Mucosa of descending colon (tissue), 3 donors: ENCODE measurements at places on chromosomes 5 and 9.

DNA sequence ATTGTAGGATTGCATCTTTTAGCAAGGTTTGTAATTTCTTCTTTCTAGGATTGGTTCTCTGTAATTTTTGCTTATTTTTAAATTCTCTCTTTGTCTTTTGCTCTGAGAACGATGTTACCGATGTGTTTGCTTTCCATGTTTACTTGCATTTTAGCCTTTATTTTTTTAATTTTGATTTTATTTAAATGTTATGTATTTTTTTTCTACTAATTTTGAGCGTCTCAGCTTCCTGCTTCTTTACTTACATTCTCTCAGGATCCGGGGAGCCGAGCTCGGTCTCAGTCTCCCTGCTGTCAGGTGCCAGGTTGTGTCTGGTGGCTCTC, 20.9 kb downstream of the ANXA2R start:
- no peak for DNase-seq

DNA sequence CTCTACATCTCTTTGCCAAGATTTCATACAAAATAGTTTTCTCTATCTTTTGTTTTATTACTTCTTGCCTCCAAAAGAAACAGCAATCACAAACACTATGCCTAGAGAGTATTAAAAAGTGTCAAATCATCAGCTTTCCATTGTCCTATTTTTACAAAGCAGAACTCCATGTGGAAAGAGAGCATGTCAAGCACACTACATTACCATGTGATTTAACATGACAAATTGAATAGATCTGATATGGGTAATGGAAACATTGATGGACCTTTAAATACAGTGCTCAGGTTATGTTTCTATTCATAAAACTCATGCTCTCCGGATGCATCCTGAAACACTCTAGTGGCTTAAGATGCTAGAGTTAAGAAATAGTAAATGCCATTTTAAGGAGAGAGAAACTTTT, 791.4 kb upstream of the CTNND2 start:
- DNase-seq, result no peak

- peak; percentile 47 for DNase-seq
These were observed 49.5 kb downstream of the SEMA4D start for GRCh38 chr9:89448381-89448780.

DNA sequence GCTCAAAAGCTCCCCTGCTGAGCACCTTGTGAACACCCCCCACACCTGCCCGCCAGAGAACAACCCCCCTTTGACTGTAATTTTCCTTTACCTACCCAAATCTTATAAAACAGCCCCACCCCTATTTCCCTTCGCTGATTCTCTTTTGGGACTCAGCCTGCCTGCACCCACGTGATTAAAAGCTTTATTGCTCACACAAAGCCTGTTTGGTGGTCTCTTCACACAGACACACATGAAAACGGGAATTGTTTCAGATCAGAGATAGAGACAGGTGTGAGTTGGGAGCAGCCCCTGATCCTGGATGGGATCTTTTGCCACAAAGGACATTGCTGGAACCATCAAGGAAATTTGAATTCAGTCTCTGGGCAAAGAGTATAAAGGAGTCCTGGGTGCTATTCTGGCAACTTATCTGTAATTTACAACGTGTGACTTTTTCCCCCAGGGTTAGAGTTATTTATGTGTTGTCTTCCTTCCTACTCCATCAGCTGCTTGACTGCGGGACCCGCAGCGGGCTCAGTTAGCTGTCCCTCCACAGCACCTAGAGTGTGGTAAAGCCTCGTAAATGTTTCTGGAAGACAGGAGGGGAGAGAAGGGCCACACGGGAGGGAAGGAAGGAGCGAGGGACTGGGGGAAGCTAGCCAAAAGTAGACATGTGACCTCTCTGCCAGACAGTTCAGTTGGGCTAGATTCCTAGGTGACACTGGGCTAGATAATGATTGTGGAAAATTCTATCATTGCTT, 437.0 kb downstream of the ZNF608 start:
- DNase-seq, result no peak

DNA sequence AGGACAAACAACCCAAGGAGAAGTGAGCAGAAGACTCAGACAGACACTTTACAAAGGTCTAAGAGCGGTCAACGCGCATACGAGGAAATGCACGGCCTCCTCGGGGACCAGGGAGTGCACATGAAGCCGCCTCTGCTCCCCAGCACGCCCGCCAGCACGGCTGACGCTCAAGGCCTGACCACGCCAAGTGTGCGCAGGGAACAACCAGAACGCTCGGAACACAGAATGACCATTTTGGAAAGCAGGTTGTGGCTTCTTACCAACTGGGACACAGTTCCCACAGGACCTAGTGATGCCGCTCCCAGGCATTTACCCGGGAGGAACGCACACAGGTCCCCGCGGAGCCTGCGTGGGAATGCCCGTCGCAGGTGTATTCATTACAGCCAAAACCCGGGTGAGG, 191.5 kb upstream of the PPP1R26 start:
- DNase-seq, result no peak

- no peak for DNase-seq
These were observed 32.8 kb upstream of the MED10 start for GRCh38 chr5:6411141-6411540.
